AG20443 (cell line): ENCODE measurements at places on chromosomes 3 and 15.

DNA sequence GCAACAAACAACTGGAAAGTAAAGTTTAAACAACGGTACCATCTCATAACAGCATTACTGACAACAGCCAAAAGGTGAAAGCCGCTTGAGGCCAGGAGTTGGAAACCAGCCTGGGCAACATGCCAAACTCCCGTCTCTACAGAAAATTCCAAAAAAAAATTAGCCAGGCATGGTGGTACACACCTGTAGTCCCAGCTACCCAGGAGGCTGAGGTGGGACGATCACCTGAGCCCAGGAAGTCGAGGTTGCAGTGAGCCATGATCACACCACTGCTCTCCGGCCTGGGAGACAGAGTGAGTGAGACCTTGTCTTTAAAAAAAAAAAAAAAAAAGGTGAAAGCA is 4.4 kb downstream of the TNK2 start:
- DNase-seq: no peak

- no peak for DNase-seq
Observed at GRCh38 chr15:58547628-58548307, 116.0 kb downstream of the LIPC start.

- peak; percentile 51 for DNase-seq
Observed at GRCh38 chr15:79370716-79371115, 59.8 kb downstream of the TMED3 start.

DNA sequence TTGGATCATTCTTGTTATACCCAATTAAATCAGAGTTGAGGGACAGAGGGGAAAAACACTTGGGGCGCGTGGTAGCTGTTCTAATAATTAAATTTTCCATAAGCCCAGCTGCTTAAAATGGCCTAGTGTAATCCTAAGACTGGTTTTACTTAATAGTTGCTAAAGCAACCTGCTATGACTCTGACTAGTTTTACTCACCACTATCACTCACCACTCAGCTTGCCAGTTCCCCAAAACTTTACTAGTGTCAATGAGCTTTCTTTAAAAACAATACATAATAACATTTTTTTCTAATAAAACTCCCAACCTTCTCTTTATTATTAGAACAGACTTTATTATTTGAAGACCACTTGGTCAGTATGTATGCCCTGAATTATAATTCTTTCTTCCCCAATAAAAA is 49.6 kb downstream of the ECT2 start:
- DNase-seq: no peak

- DNase-seq: no peak
Observed at GRCh38 chr3:159139326-159139725, 337.5 kb downstream of the MFSD1 start.

DNA sequence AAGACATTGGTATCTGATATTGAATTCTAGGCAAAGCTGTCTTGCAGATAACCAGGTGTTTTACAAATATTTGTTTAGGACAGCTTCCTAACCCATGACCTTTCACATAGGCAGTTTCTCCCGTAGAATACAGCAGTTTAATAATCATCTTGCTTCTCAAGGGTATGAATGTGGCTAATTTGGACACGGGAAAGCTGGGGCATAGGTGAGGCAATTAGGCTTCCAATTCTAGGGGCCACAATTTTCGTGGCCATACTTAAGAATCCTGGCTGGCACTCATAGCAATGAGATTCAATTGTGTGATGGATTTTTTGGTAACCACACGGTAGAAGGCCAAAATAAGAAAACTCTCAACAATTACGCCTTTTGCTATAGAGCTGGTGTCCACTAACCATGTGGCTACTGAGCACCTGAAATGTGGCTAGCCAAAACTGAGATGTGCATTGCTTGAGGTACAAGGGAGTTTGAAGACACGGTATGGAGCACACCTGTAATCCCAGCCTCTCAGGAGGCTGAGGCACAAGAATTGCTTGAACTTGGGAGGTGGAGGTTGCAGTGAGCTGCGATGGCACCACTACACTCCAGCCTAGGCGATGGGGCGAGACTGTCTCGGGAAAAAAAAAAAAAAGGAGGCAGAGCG is 34.4 kb downstream of the TFRC start:
- DNase-seq: no peak

GRCh38 chr3:150307311-150308036 is 100.6 kb upstream of the TSC22D2 start:
- DNase-seq: no peak

GRCh38 chr3:38163841-38164642 is 1.3 kb upstream of the OXSR1 start:
- DNase-seq: no peak

DNA sequence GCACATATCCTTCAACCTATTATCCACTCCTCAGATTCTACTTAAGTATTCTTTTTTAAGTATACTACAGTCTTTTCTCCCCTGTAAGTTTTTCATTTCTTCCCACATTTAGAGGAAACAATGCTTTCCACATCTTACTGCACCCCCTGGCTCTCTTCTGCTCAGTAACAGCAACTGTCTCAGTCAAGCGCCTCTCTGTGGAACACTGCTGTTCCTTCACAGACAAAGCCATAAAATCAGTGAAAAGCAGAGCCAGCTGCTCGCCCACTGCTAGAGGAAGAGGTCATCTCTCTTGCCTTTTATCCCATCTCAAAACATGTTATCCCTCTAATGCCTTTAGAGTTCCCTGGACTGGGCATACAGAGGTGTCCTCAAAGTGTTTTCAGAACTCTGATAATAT is 24.8 kb downstream of the SERP1 start:
- peak; percentile 11 for DNase-seq

GRCh38 chr15:90837094-90837493 is 31.3 kb upstream of the FURIN start:
- DNase-seq: no peak

GRCh38 chr3:183178833-183179549 is 16.5 kb upstream of the LAMP3 start:
- peak; percentile 63 for DNase-seq

- no peak for DNase-seq
Observed at GRCh38 chr3:115494826-115495225, 128.5 kb upstream of the GAP43 start.

DNA sequence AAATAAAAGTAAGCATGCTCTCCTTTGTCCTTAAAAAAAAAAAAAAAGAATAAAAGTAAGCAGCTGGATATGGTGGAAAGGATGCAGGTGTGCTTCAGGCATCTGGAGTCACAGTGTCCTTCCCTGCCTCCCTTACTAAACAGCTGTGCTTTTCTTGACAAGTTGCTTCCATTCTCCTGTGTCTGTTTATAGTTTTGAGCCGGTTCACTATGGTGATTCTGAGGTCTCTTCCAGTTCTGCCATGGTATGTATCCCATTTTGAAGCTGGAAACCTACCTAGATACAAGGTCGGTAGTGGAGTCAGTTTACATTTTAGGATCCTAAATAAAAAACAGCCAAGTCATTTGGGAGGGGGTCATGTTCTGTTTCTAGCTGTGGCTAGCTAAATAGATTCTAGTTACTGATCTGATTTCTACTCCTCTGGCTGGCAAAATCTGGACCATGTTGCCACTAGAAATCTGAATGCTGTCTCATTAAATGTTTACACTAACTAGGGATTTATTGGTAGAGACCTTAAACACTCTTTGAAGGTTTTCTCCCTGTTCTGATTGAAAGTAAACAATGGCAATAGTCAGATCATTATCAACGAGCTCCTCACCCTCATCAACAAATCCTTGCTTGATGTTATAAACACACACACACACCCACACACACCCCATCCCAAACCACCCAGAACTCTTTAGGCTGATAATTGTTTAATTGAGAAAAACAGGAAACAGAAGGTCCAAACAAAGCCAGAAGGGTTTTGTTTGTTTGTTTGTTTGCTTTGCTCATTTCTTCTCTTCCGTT is 7.9 kb downstream of the TNFSF10 start:
- DNase-seq: no peak

- no peak for DNase-seq
Observed at GRCh38 chr15:95829062-95829461, 501.4 kb upstream of the NR2F2 start.

GRCh38 chr3:173615661-173616060 is 218.1 kb downstream of the NLGN1 start:
- no peak for DNase-seq

- no peak for DNase-seq
Observed at GRCh38 chr3:23553353-23553752, 252.4 kb upstream of the UBE2E1 start.

DNA sequence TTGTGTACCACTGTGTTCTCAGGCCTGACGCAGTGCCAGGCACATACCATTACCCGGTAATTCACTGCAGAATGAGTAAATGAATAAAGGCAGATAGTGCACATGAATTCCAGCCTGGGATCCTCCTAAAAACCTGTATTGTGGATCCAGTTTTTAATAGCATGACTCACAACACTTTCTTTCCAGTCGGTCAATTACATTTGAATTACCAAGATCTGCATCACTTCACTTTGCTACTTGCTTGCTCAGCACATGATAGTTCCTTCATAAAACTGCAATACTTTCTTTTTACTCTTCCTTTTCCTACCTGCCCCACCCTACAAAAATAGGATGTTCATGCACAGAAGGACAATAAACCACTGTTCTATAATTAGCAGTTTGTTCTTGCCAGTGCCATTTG is 553.8 kb downstream of the MAGI1 start:
- no peak for DNase-seq

DNA sequence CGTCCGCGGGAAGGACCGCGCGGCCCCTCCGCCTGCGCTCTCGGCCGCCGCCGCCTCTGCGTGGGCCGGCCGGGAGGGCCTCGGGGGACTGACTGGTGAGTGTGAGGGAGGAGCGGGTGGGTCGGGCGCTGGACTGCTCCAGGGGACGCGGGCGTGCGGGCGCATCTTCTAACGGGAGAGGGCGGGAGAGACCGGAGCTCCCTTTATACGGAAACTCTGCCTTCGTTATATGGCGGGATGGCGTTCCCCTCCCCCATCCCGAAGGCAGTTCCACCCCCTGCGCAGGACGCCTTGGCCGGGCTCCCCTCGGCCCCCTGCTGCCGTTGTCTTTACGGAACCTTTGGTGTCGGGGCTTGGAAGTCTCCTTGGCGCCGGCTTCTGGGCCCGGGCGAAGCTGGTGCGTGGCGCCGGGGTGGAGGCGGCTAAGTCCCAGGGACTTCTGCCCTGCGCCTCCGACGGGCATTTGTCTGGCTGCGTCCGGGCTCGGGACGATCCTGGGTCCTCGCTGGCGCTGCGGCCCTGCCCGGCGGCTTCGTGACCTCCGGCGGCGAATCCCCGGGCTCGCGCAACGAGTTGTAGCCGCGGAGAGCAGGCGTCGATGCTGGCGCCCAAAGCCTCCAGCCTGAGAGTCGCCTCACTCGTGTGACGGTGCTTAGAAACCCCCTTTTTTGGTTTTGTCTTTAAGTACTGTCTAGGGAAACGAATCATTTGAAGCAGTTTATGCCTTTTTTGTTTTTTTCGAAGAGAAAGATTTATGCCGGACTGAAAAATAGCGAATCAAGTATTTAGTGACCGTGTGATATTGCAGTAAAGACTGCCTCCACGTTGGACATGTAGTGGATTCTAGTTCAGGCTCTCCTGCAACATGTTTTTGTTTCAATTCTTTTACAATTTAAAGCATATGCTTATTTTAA is 623 bp downstream of the ZNF639 start:
- DNase-seq: peak; percentile 83

DNA sequence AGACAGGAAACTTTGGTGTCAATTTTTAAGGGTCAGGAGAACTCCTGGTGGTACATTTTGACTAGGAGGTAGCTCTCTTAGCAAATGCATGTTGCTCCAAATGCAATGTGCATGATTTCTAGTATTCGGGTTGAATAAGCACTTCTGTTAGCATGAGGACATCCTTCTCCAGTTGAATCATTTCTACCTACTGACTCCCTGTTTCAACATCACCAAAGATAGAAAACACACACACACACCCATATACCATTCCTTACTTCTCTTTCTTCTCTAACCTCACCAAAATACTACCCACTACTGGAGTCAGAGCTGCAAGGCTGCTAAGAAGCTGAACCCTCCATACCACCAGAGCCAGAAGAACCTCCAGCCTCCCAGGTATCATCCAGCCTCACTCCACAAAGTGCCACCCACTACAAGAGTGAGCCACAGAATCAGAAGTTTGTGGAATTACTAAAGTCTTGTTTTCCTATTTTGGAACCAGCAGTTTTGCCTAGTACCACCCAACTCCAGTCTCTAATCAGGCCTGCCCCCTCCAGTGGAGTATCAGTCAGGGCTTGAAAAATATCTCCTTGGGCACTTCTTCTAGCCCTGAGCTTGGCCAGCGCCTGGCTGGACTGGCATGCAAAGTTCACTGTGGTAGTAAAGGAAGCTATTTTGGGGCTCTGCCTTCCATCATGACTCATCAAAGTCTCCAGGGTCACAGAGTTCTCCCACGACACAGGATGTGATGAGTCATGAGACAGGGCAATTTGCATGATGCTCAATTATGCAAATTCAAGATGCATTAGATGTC is 110.3 kb downstream of the CYP19A1 start:
- peak; percentile 88 for DNase-seq

DNA sequence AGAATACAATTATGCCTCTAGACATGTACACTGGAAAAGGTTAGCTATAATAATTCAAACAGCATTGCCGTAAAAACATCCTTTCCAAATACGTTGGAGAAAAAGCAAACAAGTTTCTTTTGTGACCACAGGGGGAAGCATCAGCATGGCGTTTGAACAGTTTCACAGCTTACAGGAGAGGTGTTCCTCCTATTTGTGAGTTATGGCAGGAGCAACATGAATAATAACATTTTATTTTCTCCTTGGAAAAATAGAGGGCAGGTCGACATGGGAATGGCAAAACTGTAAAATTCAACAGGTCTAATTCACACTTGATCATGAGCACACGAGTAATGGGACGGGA is 39.7 kb upstream of the GADL1 start:
- DNase-seq: peak; percentile 53

- DNase-seq: no peak
Observed at GRCh38 chr3:7203969-7204847, 343.3 kb downstream of the GRM7 start.

DNA sequence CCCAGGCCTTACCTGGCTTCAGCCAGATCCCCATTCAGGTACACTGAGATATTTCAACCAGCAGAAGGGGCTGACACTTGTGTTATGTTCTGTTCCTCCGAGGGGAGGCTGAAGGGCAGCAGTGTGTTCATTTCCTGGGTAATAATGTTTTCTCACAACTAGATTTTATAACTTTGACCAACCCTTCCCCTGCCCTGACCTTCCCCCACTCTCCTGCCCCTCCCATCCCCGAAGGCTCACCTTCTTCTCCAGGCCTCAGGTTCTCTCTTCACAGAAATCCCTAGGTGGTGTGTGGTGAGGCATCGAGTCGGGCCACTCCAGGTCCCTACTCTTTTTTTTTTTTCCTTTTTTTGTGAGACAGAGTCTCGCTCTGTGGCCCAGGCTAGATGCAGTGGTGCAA is 34.6 kb downstream of the EPHB3 start:
- DNase-seq: no peak

DNA sequence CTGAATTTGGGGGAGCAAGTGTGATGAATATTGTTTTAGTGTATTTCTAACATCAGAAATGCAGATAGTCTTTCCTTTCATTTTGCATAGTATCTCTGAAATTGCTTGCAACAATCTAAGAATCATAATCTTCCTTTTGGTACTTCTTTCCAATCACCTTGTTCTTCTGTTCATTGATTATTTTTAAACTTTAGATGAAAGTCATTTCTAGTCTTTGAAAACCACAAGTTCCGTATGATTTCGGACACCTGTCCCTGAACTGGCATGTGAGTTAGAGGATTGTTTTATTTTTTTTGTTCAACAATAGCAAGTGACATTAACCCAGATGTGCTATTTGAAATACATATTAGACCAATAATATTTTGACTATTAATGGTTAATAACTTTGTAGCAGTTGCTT is 329.7 kb downstream of the UNC13C start:
- DNase-seq: no peak
